Mesendoderm (in vitro differentiated cells): ENCODE measurements at places on chromosomes 2 and 18.

- no peak overlapping the region for H3K4me3 ChIP-seq
- H3K4me1 ChIP-seq, result peaks cover 15% of the 10 kb centered on the region
- no peaks in the 10 kb centered on the region for H3K36me3 ChIP-seq
- H3K27me3 ChIP-seq, result no peaks in the 10 kb centered on the region
- no peak overlapping the region for H3K27ac ChIP-seq
Measured at GRCh38 chr2:128412181-128412871, 93.7 kb upstream of the HS6ST1 start.

DNA sequence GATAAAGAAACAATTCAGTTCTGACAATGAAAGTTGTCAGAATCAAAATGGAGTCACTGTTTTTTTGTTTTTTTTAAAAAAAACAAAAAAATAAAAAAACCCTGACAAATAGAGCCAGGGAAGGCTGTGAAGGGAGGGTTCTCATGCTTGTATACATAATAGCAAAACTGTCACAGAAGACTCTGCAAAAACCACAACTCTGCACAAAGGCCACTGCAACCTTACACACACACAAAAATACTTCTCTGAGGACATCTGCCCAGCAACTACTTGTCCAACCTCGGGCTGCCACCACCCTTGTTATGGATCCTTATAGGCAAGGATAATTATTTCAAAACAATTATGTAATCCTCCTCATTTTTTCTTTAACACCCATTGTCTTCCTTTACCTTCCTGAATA is 41.9 kb upstream of the C2orf66 start:
- H3K27me3 ChIP-seq, result no peaks in the 10 kb centered on the region
- H3K36me3 ChIP-seq, result no peaks in the 10 kb centered on the region
- no peak overlapping the region for H3K4me3 ChIP-seq
- no peak for DNase-seq
- H3K27ac ChIP-seq, result no peak overlapping the region
- no peaks in the 10 kb centered on the region for H3K4me1 ChIP-seq

DNA sequence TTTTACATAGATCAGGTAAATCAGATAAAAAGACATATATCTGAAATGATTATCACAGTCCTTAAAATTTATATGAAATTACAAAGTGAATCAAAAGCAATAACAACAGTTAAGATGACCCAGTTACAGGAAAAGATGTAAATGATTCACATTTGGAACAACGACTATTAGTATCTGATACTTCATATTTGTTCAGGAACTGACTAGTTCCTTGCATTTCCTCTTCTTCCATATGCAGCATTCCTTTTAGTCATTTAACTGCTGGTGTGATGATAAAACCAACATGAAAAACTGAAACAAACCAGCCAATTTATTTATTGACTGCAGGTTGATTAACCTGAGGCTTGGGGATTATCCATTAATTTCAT is 75.2 kb downstream of the RBMS1 start:
- no peak overlapping the region for H3K4me3 ChIP-seq
- H3K4me1 ChIP-seq, result no peaks in the 10 kb centered on the region
- H3K27ac ChIP-seq, result no peak overlapping the region
- no peaks in the 10 kb centered on the region for H3K36me3 ChIP-seq
- H3K27me3 ChIP-seq, result no peaks in the 10 kb centered on the region

DNA sequence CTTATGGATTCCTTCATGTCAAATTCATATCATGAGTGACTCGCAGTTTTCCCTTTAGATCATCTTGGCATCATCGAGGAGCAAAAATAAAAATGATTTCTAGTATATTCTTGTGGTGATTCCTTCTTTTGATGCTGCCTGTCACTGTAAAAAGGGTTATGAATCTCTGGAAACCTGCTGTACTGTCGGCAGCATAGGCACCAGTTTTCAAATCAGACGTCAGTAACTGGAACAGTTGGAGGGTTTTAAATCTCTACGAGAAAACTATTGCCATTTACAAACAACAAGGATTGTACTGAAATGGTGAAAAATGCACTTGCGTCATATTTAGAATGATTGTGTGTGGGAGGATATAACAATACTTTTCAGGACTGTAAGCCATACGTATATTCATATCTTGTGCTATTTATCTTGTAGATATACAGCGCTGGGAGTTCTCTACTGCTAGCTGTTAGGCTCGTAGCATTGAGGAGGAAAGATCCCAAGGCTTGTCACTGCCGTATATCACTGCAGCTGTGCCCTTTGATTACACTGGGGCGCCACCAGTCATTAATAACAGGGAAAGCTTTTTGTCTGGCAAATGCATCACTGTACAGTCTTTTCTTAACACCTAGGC is 320.7 kb downstream of the MTX2 start:
- peaks cover 2% of the 10 kb centered on the region for H3K4me1 ChIP-seq
- no peaks in the 10 kb centered on the region for H3K27me3 ChIP-seq
- no peak overlapping the region for H3K4me3 ChIP-seq
- DNase-seq, result no peak

DNA sequence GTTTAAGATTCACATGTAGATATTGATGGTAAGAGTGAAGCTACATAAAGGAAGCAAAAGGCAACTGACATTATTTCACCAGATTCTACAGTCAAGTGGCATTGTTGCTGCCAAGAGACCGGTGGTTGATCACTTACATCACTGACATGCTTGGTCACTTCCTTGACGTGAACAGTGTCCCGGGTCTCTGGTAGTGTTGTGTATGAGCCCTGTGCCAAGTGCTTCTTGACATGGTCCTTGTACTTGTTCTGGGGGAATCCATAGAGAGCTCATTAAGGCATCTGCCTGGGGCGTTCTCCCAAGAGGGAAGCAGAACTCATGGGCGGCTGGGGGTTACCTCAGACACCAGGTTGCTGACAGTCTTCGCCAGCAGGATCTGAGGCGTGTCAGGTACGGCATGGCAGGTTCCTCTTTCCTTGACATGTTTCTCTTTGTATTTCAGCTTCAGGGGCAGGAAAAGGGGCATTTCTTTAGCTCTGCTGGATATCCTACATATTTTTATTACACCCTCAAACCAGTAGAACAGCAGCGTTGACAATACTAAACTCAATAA is 116.2 kb downstream of the RIF1 start:
- DNase-seq, result no peak
- no peak overlapping the region for H3K27ac ChIP-seq
- no peaks in the 10 kb centered on the region for H3K27me3 ChIP-seq
- H3K4me1 ChIP-seq, result no peaks in the 10 kb centered on the region
- no peaks in the 10 kb centered on the region for H3K36me3 ChIP-seq

DNA sequence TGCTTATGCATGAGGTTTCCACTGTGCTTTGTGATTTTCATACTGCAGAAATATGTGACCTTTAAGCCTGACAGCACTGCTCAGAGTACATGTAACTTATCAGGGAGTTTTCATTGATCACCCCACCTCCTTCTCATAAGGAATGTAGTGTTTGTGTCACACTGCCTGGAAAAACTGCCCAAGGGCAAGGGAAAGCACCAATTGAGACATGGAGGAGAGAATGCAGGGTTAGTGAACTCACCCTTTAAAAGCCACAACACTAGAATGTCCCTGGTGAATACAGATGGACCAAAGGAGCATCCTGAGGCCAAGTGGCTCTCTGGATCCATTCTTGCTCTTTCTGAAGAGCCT is 147.2 kb upstream of the SPATS2L start:
- peak; percentile 92 for DNase-seq
- no peaks in the 10 kb centered on the region for H3K36me3 ChIP-seq
- H3K27me3 ChIP-seq, result no peaks in the 10 kb centered on the region
- no peak overlapping the region for H3K4me3 ChIP-seq

GRCh38 chr2:173347305-173348168 is 7.1 kb upstream of the CDCA7 start:
- no peaks in the 10 kb centered on the region for H3K27me3 ChIP-seq
- H3K36me3 ChIP-seq, result no peaks in the 10 kb centered on the region
- no peaks in the 10 kb centered on the region for H3K4me1 ChIP-seq
- H3K27ac ChIP-seq, result no peak overlapping the region
- peak; percentile 43 for DNase-seq
